ENCODE measurements at places on chromosomes 4 and X.

DNA sequence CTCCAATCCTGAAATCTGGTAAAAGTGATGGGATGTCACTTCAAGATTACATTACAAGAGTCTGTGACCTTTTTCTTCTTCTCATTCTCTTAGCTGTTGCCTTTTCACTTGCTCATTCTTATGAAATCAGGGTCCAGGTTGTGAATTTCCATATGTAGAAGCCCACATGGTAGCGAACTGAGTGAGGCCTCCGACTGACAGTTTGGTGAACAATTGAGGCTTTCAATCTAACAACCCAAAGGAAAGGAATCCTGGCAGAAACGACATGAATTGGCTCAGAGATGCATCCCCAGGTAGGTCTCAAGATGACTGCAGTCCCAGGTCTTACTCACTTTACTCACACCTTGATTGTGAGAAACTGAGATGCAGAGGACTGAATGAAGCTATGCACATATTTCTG lies 203.4 kb upstream of the FAT4 start:
- no peaks in the 10 kb centered on the region for H3K27me3 ChIP-seq
- no peak overlapping the region for H3K4me3 ChIP-seq
- DNase-seq, result no peak
- H3K36me3 ChIP-seq, result no peaks in the 10 kb centered on the region

GRCh38 chr4:168199260-168199957 lies 107.1 kb downstream of the ANXA10 start:
- H3K27ac ChIP-seq, result no peak overlapping the region
- no peaks in the 10 kb centered on the region for H3K27me3 ChIP-seq
- no peak for DNase-seq

DNA sequence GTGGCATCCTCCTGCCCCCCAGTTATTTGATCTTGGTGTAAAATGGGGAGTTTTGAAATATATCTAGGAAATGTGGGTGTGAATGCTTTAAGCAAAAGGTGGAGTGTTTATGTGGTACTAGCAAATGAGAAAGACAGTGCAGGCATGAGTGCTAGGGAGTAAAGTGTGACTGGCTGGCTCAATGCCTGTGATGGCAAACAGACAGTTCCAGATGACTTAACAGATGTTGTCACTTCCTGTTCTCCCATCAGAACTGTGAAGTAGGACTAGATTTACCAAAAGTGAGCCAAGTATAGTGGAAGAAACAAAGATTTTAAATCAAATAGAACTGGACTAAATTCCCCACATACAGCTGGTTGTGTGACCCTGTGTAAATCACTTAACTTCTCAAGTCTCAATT lies 8.4 kb upstream of the AMOT start:
- no peak overlapping the region for H3K27ac ChIP-seq
- H3K4me3 ChIP-seq, result no peak overlapping the region
- no peaks in the 10 kb centered on the region for H3K4me1 ChIP-seq
- peak; percentile 41 for DNase-seq
- H3K27me3 ChIP-seq, result no peaks in the 10 kb centered on the region

GRCh38 chrX:47278691-47279090 lies 45.9 kb downstream of the USP11 start:
- peak overlapping the region; percentile 38 for H3K27ac ChIP-seq
- no peaks in the 10 kb centered on the region for H3K27me3 ChIP-seq
- H3K4me3 ChIP-seq, result no peak overlapping the region
- DNase-seq, result peak; percentile 69
- peaks cover 16% of the 10 kb centered on the region for H3K4me1 ChIP-seq

DNA sequence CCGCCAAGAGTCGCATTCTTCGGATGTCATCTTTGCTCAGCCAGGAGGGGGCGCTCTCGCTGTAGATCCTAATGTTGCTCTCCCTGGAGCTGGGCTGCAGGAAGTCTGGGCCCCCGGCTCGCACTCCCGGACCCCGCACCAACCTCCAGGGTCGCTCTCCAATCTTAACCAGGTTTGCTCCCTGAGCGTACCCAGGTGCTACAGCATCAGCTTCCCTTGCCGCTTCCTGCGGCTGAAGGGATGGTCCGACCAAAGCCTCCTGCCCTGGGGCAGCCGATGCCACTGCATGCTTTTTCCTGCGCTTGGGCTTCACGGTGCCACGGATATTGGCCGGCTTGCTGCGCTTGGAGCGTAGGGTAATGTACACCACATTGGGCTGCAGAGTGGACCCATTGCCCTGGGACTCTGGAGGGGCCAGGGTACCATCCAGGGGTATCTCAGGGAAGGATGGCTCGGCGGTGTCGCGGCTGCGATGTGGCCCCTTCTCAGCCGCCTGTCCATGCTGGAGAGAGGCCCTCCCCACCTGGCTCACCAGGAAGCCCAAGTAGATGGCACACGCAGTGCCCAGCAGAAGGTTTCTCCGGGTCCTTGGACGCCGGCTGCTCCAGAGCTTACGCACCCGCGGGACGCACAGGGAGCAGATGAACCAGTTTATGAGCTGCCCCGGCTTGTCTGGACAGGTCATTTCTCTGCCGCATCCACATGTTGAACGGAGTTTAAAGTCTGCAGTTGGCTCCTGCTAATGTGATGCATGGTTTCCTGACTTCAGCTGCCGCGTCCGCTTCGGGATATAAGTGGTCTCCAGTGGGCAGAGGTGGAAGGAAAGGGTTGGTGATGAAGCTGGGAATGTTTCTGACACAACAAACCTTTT lies 1.9 kb downstream of the GASK1B start:
- no peaks in the 10 kb centered on the region for H3K36me3 ChIP-seq
- peak overlapping the region; percentile 74 for H3K4me3 ChIP-seq
- peak; percentile 61 for DNase-seq
- H3K4me1 ChIP-seq, result peaks cover 27% of the 10 kb centered on the region

GRCh38 chrX:139929876-139930275 lies 3.0 kb downstream of the ATP11C start:
- no peak overlapping the region for H3K4me3 ChIP-seq
- H3K27ac ChIP-seq, result no peak overlapping the region
- no peak for DNase-seq
- H3K36me3 ChIP-seq, result no peaks in the 10 kb centered on the region
- no peaks in the 10 kb centered on the region for H3K27me3 ChIP-seq

DNA sequence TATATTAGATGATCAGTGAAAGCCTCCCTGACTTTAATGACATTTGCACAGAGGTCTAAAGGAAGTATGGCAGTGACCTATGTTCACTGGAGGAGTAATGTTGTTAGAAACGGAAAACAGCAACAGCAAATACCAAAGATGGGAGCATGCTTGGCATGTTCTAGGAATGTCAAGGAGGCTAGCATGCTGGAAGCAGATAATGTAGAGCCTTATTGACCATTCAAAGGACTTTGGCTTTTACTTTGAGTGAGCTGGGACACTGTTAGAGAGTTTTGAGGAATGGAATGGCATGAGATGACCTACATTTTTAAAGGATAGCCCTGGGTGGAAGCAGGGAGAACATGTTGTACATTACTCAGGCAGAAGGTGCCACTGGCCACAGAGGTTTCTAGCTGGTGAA lies 6.0 kb downstream of the RPA4 start:
- H3K27ac ChIP-seq, result no peak overlapping the region
- H3K4me1 ChIP-seq, result no peaks in the 10 kb centered on the region
- no peaks in the 10 kb centered on the region for H3K36me3 ChIP-seq
- no peak for DNase-seq
- H3K4me3 ChIP-seq, result no peak overlapping the region
- H3K27me3 ChIP-seq, result no peaks in the 10 kb centered on the region

DNA sequence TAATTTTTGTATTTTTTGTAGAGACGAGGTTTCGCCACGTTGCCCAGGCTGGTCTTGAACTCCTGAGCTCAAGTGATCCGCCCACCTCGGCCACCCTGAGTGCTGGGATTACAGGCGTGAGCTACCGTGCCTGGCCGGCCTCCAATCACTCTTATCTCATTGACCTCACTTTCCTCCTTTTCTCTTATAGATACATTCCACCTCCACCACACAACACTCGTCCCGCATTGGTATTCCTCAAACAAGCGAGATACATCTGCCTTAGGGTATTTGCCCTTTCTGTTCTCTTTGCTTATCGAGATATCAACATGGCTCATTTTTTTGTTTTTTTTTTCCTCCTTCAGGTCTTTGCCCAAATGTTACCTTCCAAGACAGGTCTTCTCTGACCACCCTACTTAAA lies 1.8 kb upstream of the PRPS1 start:
- H3K36me3 ChIP-seq, result no peaks in the 10 kb centered on the region
- H3K4me3 ChIP-seq, result no peak overlapping the region
- no peak overlapping the region for H3K27ac ChIP-seq
- 0 out of 2 replicates have a peak, but pooled peaks cover 3% of the 10 kb centered on the region for H3K4me1 ChIP-seq
- DNase-seq, result no peak
- H3K27me3 ChIP-seq, result no peaks in the 10 kb centered on the region

DNA sequence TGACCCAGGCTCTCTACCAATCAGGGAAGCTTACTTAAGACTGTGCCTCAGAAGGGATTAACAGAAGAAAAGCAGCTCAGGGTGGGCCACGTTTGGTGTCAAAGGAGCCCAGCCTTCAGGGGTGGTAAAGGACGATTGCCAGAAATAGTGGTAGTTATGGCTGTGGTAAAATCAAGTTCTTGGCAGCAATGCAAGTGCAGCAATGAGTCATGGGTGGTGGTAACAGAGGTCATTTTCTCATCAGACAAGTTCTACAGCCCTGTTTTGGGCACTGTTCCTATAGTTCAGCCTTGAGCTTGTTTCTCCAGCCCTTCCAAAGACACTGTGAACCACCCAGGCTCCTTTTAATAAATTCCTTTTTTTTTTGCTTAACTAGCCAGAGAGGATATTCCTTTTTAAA lies 120.3 kb downstream of the EFHC2 start:
- no peak overlapping the region for H3K27ac ChIP-seq
- no peak overlapping the region for H3K4me3 ChIP-seq
- peak; percentile 51 for DNase-seq
- no peaks in the 10 kb centered on the region for H3K4me1 ChIP-seq

GRCh38 chr4:94831607-94832006 lies 73.9 kb downstream of the BMPR1B start:
- no peak overlapping the region for H3K4me3 ChIP-seq
- H3K36me3 ChIP-seq, result no peaks in the 10 kb centered on the region
- H3K27me3 ChIP-seq, result no peaks in the 10 kb centered on the region
- no peak overlapping the region for H3K27ac ChIP-seq
- peaks cover 24% of the 10 kb centered on the region for H3K4me1 ChIP-seq
- no peak for DNase-seq

DNA sequence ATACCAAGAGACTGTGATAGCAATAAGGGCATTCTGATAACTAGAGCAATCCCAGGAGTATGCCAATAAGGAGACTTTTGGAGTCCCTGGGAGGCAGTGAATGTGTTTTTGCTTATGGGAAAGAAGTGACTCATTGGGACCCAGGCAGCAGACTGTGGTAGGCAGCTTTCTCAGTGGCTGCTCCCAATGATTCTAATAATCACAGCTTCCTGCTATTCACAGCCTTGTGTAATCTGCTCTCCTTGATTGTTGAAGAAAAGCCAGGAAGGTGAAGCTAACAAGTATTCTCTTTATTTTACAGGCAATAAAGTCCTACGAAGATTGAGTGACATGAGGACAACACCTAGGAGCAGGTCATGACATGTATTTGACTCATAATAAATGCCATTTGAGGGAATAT lies 70.3 kb upstream of the DDX60 start:
- H3K27ac ChIP-seq, result no peak overlapping the region
- DNase-seq, result peak; percentile 66
- H3K4me1 ChIP-seq, result peaks cover 14% of the 10 kb centered on the region

DNA sequence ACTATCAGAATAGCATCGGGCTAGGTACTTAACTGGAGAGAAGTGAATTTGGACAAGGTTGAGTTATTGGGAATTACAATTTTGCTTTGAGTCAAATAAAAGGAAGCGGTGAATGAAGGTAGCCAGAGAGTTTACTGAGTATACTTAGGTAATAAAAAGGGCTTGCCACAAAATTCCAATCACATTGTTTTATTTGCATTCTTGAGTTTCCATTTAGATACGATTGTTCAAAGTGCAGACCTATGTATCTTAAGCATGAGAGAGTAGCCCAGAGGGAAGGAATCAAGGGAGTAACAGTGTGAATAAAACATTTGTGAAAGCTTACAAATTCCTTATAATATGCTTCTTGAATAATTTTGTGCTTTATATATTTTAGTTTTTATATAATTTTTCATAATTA lies 102.5 kb upstream of the NDST4 start:
- no peak overlapping the region for H3K27ac ChIP-seq
- H3K4me3 ChIP-seq, result no peak overlapping the region
- H3K4me1 ChIP-seq, result no peaks in the 10 kb centered on the region
- H3K36me3 ChIP-seq, result no peaks in the 10 kb centered on the region
- H3K27me3 ChIP-seq, result no peaks in the 10 kb centered on the region

DNA sequence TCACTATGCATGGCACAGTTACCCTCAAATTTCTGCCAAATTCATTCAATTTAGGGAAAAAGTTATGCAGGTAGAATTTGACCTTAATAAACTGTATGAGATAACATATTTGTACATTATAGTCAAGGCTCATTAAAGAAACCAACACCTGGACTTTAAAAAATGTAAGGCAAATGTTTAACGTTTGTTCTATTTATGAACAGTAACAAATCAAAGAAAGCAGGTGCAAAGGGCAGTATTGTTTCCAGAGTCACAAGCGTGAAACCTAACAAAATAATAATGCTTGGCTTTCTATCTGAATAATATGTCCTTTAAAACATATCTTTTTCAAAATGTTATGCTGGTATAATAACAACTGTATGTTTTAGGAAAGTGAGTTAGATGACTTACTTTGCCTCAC lies 41.2 kb downstream of the LIN54 start:
- peaks cover 26% of the 10 kb centered on the region for H3K36me3 ChIP-seq
- H3K27me3 ChIP-seq, result no peaks in the 10 kb centered on the region
- no peaks in the 10 kb centered on the region for H3K4me1 ChIP-seq
- no peak for DNase-seq
- H3K27ac ChIP-seq, result no peak overlapping the region
- H3K4me3 ChIP-seq, result no peak overlapping the region

- H3K27me3 ChIP-seq, result no peaks in the 10 kb centered on the region
- no peak for DNase-seq
- H3K4me3 ChIP-seq, result no peak overlapping the region
- H3K27ac ChIP-seq, result no peak overlapping the region
- H3K36me3 ChIP-seq, result no peaks in the 10 kb centered on the region
- no peaks in the 10 kb centered on the region for H3K4me1 ChIP-seq
Observed at GRCh38 chrX:36388901-36389300, 469.4 kb downstream of the CFAP47 start.

GRCh38 chr4:2135083-2135482 lies 76.0 kb downstream of the NAT8L start:
- no peaks in the 10 kb centered on the region for H3K27me3 ChIP-seq
- H3K27ac ChIP-seq, result no peak overlapping the region

DNA sequence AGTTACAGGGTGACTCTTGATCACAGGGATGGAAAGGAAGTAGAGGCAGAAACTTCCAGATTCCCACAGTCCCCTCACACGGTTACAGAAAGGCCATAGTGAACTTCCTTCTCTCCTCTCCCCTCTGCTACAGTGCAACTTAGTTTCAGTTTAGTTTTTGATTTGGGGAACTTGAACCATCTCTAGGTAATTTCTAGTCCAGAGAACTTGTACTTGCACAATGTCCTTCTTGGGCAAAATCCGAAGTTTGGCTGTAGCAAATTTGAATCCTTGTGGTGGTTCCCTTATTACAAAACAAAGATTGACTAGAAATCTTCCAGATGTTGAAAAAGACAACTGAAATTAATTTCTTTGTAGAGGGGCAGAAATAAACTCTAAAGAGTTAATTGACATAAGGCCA lies 1.2 kb upstream of the BLTP1 start:
- no peak for DNase-seq
- peak overlapping the region; percentile 94 for H3K4me3 ChIP-seq
- peaks cover 13% of the 10 kb centered on the region for H3K4me1 ChIP-seq
- no peaks in the 10 kb centered on the region for H3K27me3 ChIP-seq

GRCh38 chrX:10831716-10832502 lies 211.5 kb upstream of the MID1 start:
- H3K4me1 ChIP-seq, result 0 out of 2 replicates have a peak, but pooled peaks cover 2% of the 10 kb centered on the region
- no peaks in the 10 kb centered on the region for H3K27me3 ChIP-seq
- peak overlapping the region; percentile 70 for H3K4me3 ChIP-seq
- H3K27ac ChIP-seq, result no peak overlapping the region

GRCh38 chrX:118901991-118902390 lies 72.4 kb upstream of the LONRF3 start:
- H3K4me1 ChIP-seq, result no peaks in the 10 kb centered on the region
- no peak for DNase-seq
- H3K27ac ChIP-seq, result no peak overlapping the region
